KBM-7 (cell line): ENCODE measurements at places on chromosomes 2 and 18.

GRCh38 chr18:51506811-51507210 lies 309.3 kb upstream of the MEX3C start:
- no peak for DNase-seq

DNA sequence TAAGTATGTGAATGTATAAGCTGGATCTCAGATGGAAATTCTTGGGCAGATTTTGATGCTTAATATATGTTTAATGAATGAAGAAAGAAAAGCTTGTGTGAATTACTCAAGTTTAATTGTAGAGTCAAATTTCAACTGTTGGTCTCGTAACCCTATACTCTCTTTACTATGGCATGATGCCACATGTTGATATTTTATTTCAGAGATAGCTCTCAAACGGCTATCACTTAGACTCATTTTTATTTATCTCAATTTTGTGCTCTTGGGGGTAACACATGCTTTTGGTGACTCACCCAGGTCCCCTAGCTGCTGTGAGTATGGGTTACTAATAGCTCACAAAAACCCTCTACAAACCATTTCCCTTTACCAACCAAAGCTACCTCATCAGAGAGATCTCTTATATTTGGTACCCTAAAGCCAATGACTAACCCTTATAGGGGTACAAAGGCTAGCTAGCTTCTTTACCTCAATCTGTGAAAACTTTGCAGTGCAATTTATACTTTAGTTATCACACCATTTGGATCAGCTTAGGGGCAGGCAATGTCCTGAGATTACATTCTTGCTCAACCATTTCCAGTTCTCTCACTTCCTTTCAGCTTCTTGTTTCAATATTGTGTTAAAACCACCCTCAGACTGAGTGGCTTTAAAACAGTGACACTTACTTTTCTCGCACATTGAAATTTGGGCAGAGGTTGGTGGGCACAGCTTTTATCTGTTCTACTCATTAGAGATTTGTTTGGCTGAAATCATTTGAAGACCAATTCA lies 240.3 kb downstream of the CDH7 start:
- no peak for DNase-seq

GRCh38 chr2:240498171-240498957 lies 59.4 kb downstream of the ANKMY1 start:
- no peak for DNase-seq

DNA sequence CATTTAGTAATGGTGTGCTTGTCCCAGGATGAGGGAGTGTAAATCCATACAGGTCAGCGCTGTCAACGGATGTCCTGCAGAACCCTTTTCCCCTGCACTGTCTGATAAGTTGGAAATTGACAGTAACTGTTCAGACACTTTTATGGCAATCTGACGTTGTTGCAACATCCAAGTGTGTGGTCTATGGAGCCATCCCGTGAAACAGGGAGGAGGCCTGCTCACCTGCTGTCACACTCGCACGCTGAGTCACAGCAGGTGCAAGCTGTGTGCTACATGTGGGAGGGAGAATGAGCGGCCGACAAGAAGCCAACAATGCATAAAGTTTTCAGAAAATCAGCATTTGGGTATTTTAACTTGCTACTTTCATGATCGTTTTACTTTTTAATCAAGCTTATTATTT lies 43.7 kb upstream of the RMDN2 start:
- no peak for DNase-seq

DNA sequence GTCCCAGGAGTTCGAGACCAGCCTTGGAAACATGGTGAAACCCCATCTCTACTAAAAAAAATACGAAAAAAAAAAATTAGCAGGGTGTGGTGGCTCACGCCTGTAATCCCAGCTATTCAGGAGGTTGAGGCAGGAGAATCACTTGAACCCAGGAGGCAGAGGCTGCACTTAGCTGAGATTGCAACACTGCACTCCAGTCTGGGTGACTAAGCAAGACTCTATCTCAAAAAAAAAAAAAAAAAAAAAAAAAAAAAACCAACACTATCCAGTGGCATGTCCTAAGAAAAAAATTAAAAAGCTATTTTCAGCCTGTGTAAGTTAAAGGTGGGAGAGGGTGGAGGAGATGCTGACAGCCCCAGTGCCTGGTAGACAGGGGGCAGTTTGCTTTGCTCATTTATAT lies 32.2 kb upstream of the REL start:
- DNase-seq, result no peak

DNA sequence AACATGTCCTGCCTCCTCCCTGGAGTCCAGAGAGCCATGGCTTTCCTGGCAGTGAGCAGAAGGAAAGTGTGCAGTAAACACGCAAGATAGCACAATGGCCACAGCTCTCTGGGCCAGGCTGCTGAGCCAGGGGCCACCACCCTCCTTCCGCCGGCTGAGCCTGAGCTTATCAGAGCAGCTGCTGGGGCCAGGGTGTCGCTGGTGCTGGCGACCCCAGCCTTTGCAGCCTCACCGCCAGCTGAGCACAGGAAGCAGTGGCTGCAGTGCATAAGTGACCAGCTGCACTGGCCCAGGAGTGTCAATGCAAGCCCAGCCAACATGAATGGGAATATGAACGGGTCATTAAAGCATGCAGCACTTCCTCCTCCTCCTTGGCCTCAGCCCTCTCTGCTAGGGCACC lies 172.0 kb downstream of the ZFP36L2 start:
- DNase-seq, result no peak

GRCh38 chr2:42102591-42103450 lies 55.0 kb downstream of the PKDCC start:
- no peak for DNase-seq

- no peak for DNase-seq
Observed at GRCh38 chr18:6414723-6415417, at the start of gene L3MBTL4. TSS of gene L3MBTL4 (minus strand) at chr18:6414911. CDS start at chr18:6311625, 103,286 bp downstream.

GRCh38 chr2:120785228-120785966 lies 49.7 kb downstream of the GLI2 start:
- no peak for DNase-seq

- DNase-seq, result no peak
Observed at GRCh38 chr2:179438654-179439053, 174.0 kb upstream of the SESTD1 start.

DNA sequence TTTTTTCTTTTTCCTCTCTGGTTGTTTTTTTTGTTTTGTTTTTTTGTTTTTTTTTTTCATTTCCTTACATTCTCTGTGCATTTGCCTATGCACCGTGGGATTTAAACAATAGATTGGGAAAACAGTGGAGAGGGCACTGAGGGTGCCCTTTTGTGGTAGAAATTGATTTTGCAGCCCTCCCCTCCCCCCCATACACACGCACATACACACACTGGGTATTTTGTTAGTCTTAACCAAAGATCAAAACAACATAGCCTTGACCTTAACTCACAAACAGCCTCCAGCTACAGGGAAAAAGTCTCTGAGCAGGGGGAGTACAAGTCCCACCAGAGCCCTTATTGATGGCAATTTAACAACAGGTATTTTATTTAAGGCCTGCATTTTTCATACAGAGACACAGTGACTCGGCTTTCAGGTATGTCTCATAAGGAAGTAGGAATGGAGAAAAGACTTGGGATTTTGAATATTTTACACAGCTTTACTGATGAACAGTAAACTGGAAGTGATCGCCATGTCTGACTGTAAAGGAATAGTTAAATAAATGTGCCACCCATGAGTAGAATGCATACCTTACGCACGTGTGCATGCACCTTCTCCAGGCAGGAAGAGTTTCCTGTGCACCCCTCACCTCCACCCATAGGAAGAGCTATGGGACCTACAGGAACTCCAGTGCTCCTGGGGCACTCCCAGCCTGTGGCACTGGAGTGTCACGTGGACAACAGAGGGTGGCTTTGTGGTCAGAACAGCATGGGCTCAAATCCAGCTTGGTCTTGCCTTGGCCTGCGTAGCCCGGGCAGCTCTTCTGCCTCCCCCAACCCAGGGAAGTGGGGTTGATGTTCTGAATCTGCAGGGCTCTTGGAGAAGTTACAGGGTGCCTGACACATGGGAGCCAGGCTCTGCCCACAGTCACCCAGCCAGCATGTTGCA lies 266.4 kb downstream of the ANAPC1 start:
- no peak for DNase-seq

GRCh38 chr18:48673456-48673852 lies 134.6 kb downstream of the CTIF start:
- no peak for DNase-seq

DNA sequence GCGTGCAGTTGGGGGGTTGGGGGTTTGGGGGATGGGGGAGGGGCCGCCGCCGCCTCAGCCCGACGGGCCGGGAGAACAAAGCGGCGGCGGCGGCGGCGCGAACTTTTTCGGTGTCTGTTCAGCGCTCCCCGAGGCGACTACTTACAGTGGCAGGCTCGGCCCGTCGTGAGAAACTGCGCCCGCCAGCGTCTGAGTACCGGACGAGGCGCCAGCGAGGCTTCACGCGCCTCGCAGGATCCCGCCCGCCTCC lies 172 bp downstream of the PRKD3 start:
- no peak for DNase-seq
